Renal pelvis (tissue), 12 donors: ENCODE measurements at places on chromosomes 5 and 9.

DNA sequence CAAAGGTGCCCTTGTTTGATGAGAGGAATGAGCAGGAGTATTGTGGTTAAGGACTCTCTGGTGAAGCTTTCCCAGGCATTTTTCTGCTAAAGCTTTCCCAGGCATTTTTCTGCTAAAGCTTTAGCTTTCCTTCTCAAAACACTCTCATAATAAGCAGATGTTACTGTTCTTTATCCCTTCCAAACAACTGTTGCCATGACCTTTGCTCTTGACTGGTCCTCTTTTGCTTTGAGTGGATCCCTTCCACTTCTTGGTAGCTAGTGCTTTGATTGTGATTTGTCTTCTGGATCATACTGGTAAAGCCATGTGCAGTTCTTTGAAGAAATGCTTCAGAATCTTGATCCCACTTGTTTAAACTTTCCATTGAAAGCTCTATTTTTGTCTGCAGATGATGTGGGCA lies 85.8 kb downstream of the GPBP1 start:
- no peak for DNase-seq

DNA sequence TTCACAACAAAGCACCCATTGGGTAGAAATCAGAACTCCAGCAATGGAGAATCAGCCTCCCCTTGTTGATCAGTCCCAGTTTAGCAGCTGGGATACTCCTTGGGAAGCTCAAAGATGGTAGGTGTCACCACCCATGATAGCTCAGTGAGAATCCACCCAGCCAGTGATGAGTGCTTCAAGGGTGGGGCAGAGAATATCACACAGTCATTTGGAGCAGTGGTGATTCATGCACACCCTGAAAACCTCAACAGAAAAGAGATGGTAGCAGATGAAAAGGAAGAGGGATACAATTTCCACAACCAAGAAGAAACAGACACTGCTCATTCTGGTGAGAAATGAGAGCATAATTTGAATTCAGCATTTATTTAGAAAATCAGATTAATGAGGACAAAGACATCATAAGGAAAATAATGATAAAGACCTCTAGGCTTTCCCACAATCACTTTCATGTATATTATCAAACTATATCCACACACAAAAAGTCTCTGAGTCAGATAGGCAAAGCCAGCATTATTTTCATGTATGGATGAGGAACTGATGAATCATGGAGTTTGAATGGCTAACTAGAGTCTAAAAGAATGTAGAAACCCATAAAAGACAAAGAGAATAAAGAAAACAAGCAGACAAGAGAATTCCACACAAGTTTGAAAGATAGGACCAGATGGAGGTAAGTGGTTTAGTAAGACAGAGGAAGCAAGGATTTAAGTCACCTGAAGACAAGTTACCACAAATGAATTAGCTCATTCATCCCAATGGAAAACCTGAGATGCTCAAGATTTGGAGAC lies 82.9 kb downstream of the FEM1C start:
- no peak for DNase-seq

DNA sequence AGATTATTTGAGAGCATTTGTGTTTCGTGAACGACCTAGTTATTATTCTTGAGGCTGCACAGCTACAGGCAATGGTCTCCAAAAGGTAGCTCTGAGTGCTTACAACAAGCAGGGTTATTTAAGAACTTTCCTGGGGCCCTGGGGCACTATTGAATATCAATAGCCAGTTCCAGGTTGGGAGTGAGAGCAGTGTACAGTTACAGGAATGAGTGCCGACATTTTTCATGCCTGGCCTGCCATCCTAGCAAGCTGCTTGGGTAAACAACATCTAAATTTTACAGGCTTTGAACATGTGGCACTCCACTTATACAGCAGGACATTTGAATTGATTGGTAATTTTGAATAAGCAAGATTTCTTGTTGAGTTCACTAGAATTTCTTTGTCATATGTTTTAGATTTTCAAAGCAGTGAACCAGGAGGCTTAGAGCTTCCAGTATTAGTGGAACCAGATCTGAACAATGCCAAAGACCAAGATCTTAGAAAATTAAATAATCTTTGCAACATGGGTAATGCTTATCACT lies 171.9 kb upstream of the GDNF start:
- no peak for DNase-seq

GRCh38 chr9:37988041-37988440 lies 81.0 kb downstream of the SHB start:
- DNase-seq = no peak

DNA sequence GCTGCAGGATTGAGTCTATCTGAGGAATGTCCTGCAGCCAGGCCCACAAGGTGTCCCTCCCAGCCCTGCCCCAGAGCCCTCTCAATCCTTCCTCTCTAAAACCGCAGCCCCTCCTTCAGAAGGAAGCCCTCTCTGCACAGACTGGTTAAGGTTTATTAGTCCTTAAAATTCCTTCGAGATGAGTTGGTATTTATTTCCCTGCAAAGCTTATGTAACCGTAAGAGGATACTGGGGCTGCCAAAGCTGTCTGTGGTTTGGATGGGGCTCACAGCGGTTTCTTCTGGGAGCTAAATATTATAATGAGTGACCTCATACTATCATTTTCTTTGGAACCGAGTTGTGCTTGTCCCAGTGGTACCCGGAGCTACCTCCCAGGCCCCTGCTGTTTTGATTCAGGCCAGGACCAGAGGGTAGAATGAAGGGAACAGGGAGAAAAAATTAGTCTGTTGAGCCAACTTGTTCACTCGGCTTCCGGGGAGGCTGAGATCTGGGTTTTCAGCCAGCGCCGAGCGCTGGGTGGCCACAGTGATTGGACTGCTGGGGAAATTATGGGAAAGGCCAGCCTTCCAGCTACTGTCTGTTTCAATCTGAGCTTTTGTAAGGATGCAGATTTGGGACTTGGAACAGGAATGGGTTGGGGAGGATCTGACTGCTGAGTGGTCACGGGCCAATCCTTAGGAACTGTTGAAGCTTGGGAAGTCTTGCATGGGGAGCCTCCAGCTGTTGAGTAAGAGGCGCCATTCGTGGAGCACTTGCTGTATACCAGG lies 107.5 kb downstream of the NDFIP1 start:
- DNase-seq = no peak

DNA sequence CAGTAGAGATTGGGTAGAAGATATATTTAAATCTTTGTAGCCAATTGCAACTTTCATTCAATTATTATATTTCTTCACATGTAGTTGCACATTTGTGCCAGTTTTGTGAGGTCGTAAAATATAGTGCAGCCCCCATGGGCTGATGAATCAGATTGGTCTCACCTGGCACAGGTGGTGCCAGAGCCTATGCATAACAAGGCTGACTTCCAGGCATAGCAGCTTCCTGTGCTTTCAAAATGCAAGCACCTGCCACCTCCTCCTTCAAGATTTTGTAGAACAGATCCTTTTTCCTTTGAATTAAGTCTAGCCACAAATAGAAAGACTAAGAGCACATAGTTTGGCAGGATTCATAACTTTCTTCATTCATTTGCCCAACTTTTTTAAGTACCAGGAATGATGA lies 87.1 kb downstream of the STARD4 start:
- DNase-seq = peak; percentile 11

DNA sequence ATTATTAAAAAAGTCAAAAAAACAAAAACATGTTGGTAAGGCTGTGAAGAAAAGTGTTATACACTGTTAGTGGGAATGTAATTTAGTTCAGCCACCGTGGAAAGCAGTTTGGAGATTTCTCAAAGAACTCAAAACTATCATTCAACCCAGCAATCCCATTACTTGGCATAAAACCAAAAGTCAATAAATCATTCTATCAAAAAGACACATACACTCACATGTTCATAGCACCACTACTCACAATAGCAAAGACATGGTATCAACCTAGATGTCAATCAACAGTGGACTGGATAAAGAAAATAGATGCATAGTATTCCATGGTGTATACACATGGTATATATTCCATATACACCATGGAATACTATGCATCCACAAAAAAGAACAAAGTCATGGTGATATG lies 148.3 kb upstream of the ACOT12 start:
- DNase-seq = no peak

DNA sequence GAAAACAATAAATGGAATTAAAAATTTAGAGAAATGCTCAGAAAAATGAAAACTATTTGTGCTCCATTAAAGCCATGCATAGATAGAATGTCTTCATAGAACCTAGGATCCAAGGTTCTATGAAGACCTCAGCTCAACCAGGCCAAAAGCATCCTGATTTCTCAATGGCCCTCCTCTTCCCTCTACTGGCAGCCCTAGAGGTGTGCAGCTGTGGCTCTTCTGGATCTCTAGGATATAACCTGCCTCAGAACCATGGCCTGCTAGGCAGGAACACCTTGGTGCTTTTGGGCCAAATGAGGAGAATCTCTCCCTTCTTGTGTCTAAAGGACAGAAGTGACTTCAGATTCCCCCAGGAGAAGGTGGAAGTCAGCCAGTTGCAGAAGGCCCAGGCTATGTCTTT lies 15.1 kb downstream of the IFNA1 start:
- peak; percentile 5 for DNase-seq

GRCh38 chr9:126902210-126902609 lies 12.4 kb upstream of the RALGPS1 start:
- DNase-seq = peak; percentile 62

- no peak for DNase-seq
Observed at GRCh38 chr9:114935119-114935518, 4.7 kb upstream of the TNFSF8 start.

DNA sequence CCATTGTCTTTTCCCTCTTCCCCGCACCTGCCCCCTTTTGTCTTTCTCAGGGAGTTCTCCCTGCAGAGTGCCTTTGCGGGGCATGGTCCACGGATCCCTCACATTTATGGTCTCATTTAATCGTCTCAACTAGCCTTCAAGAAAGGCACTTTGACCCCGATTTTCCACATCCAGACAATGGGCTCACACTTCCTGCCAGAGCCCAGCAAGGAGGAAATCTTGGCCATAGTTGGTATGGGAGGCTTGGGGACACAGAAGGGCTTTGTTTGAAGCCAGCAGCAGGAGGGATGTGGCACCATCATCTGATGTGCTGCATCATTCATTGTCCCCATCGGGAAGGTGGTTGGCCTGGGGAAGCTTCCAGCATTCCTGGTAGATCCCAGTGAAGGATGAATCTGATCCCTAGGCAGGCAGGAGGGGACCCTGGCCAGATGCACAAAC lies 24.9 kb downstream of the GSN start:
- DNase-seq = no peak

- DNase-seq = no peak
Observed at GRCh38 chr9:100999906-101000544, 28.5 kb upstream of the PLPPR1 start.
